ENCODE measurements at places on chromosomes 7 and 10.

- DNase-seq = no peak
Measured at GRCh38 chr7:103338864-103339263, 5.7 kb downstream of the DNAJC2 start.

DNA sequence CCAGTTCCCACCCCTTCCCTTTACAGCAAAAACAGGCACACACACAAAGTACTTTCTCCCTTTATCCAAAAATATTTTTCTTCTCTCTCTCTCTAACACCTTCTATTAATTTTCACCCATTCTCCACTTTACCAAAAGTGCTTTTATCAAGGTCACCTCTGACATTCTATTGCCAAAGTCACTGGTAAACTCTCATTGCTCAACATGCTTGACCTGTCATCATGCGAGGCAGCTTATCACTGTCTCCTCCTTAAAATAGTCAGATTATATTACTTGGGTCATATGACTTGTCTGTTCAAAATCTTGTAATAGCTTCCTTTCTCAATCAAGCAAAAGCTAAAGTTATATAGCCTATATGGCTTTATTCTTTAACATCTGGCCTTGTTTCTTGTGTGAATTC, 28.6 kb downstream of the MACC1 start:
- DNase-seq = no peak

DNA sequence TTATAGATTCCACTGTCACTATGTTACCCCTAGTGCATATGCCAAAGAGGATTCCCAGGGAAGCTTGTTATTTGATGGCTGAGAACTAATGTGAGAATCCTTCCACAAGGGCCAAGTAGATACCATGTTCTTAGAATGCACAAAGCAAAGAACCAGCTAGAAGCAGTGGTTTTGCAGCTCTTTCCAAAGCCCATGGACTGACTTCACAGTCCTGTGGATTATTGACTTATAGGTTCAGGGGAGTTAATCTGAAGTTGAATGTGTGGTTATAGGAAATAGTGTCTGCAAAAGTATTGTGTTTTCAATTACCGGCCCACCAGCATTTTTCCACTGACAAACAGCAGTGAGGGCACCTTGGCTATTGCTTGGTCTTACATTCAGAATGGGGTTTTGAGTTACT, 28.2 kb downstream of the TIMM23 start:
- DNase-seq = no peak

- no peak for DNase-seq
Measured at GRCh38 chr7:72244826-72245398, 167.2 kb downstream of the CALN1 start.

GRCh38 chr10:69439813-69440506, 11.3 kb upstream of the TSPAN15 start:
- DNase-seq = no peak

DNA sequence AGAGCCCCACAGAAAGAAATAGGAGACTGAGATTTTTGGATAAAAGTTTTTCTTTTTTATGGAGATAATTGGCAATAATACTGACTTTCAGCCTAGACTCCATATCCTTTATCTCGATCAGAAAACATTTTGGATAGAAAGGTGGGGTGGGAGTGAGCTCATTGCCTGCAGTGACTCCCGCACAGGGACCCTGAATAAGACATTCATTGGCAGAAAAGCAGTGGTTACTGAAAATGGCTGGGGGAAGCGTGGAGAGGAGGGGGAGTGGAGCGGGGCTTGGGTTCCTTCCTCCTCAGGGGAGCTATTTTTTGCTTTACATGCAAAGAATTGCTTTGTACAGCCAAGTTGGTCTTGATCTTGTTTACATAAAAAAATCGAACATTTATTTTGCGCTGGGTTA, 90.4 kb upstream of the BMPER start:
- no peak for DNase-seq

DNA sequence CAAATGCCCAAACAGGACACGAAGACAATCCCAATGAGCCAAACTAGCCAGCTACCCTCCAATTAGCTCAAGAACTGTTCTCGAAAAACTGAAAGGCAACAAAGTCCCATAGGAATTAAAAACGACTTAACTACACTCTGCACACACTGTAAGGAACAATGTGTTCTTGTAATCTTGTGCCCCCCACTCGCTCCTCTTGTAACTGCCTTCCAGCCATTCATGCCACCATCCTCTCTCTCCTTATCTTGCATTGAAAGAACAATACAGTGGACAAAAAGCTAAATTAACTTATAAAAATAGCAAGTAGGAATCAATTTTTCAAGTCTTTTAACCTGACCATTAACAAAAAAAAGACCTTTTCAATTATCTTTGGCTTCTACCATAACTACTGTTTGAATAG, 2.9 kb downstream of the CYTH3 start:
- no peak for DNase-seq

DNA sequence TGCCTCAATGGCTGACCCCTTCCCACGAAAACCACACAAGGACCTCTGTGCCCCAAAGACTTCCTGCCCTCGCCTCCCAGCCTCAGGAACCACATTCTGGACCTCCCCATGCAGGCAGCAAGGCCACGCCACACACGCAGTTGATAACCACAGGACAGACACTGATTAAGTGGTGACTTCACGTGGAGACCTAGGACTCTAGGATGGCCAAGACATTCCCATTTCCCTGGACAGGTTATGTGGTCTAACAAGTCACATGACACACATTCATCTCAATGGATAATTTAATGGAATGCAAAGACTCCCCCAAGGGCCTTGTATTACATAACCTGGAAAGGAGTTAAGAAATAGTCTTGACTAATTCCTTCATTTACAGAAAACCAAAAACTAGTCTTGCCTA, 110.2 kb downstream of the LARP4B start:
- DNase-seq = no peak

DNA sequence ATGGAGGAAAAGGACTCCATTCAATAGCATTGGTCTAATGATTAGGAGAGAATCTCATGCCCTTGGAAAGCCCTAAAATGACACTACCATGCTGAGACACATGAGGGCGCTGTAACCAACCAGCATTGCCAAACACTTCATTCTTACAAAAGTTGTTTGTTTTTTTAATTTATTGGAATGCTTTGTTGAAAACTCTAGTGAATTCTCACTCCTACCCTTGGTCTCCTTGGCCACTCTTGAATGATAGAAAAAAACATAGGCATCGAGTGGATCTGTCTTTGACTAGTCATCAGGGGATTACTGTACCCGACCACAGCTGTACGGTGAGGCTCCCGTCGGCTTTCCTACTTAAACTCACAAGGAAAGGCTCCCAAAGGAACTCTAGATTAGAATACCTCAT, 29.3 kb upstream of the ADD3 start:
- peak; percentile 55 for DNase-seq

GRCh38 chr10:5719546-5719945, 34.9 kb downstream of the TASOR2 start:
- DNase-seq = no peak

- DNase-seq = no peak
Measured at GRCh38 chr7:110522761-110523200, 568.1 kb upstream of the LRRN3 start.

- DNase-seq = no peak
Measured at GRCh38 chr10:21458126-21458871, 67.2 kb downstream of the SKIDA1 start.
